ENCODE measurements at places on chromosomes 6 and 20. TPM values are rescaled to one million over a fixed set of nuclear protein-coding genes. Genes with fewer than 3 reads are reported as not detected.

- no peak for DNase-seq
These were observed 388.0 kb downstream of the GJA1 start for GRCh38 chr6:121823437-121823851.

DNA sequence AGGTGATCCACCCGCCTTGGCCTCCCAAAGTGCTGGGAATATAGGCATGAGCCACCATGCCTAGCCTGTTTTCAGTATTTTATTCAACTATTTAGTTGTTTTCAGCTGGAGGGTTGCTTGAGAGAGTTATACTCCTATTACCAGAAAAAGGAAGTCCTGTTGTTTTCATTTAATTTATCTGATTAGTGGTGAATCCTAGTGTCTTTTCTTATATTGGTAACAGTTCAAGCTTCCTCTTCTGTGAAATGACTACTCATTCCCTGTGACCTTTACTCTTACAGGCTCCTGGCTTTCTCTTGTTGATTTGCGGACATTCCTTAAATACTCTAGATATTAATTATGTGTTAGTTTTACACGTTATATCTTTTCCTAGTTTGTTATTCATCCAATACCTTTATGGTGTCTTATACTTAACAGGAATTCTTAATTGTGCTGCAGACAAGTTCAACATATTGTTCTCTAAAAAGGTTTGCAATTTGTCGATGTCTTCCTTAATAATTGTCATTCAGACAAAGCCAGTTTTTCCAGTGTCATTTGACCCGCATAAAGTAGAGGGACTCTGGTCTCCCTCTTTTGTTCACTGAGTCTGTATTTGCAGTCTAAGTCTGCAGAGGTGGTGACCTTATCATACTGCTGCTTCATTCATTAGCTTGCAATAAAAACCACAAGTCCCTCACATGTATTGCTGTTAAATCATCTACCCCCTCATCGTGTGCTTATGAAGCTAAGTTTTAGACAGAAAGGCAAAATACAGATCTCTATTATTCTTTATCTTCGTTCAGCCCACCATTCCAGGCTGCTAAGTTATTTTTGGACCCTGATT, 51.4 kb downstream of the ZBTB9 start:
- no peak for DNase-seq

DNA sequence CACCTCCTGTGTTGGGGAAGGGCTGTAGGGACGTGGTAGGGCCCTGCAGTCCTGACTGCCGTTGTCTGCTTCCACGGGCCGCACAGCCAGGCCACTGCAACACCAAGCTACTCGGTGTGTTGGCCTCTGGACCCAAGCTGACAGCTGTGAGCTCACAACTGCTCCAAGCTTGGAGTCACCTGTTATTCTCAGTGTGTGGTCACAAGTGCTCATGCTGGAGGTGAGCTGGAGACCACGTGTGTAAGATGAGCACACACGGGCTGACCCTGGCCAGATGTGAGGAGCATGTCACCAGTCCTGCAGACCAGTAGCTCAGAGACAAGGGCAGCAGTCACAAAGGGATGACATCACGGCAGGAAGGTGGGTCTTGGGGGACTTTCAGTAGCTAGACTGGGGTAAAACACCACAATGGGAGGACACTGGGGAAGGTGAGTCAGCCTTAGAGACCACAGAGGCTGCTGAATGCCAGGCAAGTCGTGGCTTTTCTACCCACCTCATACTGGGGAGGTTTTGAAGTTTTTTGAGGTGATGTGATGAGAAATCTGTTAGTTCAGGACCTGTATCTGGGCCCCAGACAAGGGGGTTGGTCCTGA, 87.3 kb downstream of the FAM120B start:
- no peak for DNase-seq

DNA sequence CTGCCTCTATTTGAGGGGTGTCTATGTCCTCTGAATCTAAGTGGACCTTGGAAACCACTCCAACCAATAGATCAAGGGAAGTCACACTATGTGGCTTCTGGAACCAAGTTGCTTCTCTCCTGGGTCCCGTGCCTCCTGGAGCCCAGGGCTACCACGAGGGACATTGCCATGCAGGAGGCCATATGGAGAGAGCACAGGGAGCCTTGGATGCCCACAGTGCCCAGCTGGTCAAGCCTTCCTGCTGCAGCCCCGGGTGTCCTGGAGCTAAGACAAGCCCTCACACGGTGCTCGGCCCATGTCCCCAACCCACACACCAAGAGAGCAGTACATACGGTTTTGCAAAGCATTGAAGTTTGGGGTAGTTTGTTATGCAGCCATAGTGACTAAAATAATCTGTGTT, 231.6 kb downstream of the SYNDIG1 start:
- DNase-seq: no peak

DNA sequence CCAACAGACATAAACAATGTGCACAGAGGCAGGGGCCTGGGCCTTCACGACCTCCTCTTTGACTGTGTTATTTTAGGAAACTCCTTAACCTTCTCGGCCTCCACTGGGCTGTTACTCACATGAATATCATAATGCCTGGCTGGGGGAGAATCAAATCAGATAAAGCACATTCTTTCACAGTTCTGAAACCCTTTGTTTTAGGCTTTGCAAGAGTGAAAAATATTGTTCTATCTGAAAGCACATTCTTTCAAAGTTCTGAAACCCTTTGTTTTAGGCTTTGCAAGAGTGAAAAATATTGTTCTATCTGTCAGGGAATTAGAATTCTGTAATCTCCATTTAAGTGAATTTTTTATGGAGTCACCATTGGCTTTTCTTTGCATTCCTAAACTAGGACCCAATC, 50.7 kb upstream of the SYNDIG1 start:
- no peak for DNase-seq

DNA sequence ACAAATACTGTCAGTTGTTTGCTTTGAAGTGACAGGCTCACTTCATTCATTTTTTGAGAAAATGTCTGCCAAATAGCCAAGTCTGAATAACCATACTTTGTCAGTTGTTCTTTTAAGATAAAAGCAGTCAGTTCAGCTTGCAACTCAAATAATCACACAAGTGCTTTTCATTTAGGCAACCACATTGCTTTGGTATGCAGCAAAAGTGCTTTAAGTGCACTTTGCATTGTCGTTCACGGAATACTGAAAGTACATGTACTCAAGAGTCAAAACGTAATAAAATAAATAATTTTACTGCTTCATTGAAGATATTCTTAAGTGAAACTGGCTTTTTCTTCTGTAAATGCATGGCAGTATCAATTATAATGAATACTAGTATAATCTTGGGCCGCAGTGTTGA, 107.2 kb downstream of the MMS22L start:
- no peak for DNase-seq

GRCh38 chr20:57400231-57400701, 9.1 kb downstream of the RBM38 start:
- DNase-seq: peak; percentile 28

GRCh38 chr20:46388201-46388836, 18.1 kb downstream of the ELMO2 start:
- no peak for DNase-seq

GRCh38 chr20:47907031-47907675, 121.9 kb upstream of the SULF2 start:
- no peak for DNase-seq

- no peak for DNase-seq
These were observed 88.5 kb downstream of the KIZ start for GRCh38 chr20:21214431-21214830.

- DNase-seq: no peak
These were observed 11.1 kb upstream of the LSM14B start for GRCh38 chr20:62111148-62111547.

- no peak for DNase-seq
These were observed 1.3 kb downstream of the FLOT1 start for GRCh38 chr6:30741063-30741779.

DNA sequence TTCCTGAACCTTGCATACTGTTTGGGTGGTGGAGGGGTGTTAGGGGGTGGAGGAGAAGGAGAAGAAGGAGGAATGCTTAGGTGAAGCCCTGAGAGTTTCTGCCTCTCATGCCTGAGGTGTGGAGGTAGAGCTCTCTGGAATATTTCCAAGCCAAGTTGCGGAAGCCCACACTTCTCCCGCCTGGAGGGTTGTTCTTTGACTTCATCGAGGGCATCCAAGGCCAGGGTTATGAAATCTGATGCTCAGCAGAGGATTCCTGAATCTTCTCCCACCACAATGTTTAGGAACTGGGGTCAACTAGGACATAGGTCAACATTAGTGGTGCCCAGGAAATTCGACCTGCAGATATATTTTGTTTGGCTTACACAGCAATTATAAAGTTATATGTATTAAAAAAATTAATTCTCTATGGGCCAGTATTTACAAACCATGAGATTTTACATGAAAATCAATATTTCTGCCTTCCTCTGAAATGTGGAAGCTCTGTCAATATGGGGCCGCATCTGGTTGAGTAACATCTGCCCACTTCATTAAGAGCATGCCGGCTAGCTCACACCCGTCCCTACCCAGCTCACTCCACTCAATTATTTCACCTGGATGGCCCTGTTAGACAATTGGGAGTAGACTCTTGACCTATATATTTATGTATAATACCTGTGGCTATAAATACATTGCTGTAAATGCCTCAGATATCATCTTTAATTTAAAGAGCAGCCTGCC, 257.1 kb upstream of the ZFP64 start:
- no peak for DNase-seq

DNA sequence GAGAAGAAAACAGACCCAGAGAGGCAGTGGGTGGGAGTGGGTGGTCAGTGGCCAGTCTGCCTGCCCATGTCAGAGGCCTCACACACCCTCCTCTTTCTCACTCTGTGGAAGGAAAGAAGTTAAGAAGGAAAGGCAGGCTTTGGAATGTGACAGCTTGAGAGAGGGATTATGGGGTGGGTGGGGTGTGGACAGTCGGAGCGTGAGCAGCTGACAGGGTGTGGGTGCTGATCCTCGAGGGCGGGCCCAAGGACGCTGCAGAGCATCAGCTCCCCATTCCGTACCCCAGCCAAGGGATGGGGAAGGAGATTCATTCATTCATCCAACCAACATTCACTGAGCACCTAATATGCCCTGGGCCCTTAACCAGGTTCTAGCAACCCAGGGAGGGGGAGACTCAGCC, 4.8 kb downstream of the TGM6 start:
- no peak for DNase-seq

DEFB132 gene
- not detected for total RNA-seq

TSPYL1 gene
- 41.7 TPM for total RNA-seq

AGER gene
- total RNA-seq: 32.6 TPM

PTCRA gene
- not detected for total RNA-seq

TEAD3 gene
- total RNA-seq: 0.24 TPM

EMILIN3 gene
- not detected for total RNA-seq

PBOV1 gene
- total RNA-seq: not detected

SLC17A3 gene
- not detected for total RNA-seq

RAET1L gene
- total RNA-seq: not detected

GJA10 gene
- not detected for total RNA-seq

PAK5 gene
- not detected for total RNA-seq
